Melanocyte of skin (primary cell): ENCODE measurements at places on chromosomes 1 and 21. TPM values are rescaled to one million over a fixed set of nuclear protein-coding genes. Genes with fewer than 3 reads are reported as not detected.

TDRD5 gene
- not detected in 2 replicates for total RNA-seq

PAPPA2 gene
- not detected in 2 replicates for total RNA-seq

KCNE1 gene
- 1.00 and 1.1 TPM in 2 replicates for total RNA-seq

OR2W3 gene
- 0.67 TPM in 1 of 2 replicates, not detected in the other for total RNA-seq

ALX3 gene
- total RNA-seq, result not detected in 2 replicates

THEM5 gene
- not detected in 2 replicates for total RNA-seq

IL6R gene
- 21.0 and 23.3 TPM in 2 replicates for total RNA-seq

DNAI4 gene
- total RNA-seq, result 1.00 and 3.7 TPM in 2 replicates

OR2T35 gene
- total RNA-seq, result not detected in 2 replicates

LAD1 gene
- 0.34 and 0.36 TPM in 2 replicates for total RNA-seq

ZNF683 gene
- not detected in 2 replicates for total RNA-seq

CSRP1 gene
- total RNA-seq, result 316 and 410 TPM in 2 replicates

PLPP3 gene
- total RNA-seq, result 3.3 and 4.9 TPM in 2 replicates

SLC9C2 gene
- not detected in 2 replicates for total RNA-seq

RCSD1 gene
- total RNA-seq, result 0.33 TPM in 1 of 2 replicates, not detected in the other

CD34 gene
- total RNA-seq, result 0.31 and 0.67 TPM in 2 replicates

CNTN2 gene
- total RNA-seq, result not detected in 2 replicates

FGR gene
- not detected in 2 replicates for total RNA-seq
